Activated CD4-positive, CD25-positive, alpha-beta regulatory T cell treated with anti-CD3 and anti-CD28 coated beads, Interleukin-2, amount 50 U/mL, for 72 hours (primary cell): ENCODE measurements at places on chromosomes 11 and 22.

GRCh38 chr11:111412293-111412692, 33.2 kb upstream of the POU2AF1 start:
- DNase-seq = no peak

DNA sequence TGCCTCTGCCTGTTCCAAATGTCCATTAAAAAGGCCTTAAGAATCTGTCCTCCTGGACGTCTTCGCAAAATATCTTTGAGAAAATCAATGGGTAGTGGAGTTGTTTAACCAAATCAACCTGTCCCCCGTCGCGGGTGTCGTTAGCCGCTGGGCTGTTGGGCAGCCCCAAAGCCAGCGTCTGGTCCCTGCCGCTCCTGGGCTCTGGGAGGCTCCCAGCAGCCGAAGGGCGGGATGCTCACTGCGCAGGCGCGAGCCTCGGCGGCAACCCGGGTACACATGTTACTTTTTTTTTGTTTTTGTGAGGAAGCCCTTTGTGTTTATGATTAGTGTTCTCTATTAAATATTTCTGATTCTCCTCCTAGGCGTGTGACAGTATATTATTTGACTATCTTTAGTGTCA, 12.6 kb downstream of the MMP10 start:
- no peak for DNase-seq

DNA sequence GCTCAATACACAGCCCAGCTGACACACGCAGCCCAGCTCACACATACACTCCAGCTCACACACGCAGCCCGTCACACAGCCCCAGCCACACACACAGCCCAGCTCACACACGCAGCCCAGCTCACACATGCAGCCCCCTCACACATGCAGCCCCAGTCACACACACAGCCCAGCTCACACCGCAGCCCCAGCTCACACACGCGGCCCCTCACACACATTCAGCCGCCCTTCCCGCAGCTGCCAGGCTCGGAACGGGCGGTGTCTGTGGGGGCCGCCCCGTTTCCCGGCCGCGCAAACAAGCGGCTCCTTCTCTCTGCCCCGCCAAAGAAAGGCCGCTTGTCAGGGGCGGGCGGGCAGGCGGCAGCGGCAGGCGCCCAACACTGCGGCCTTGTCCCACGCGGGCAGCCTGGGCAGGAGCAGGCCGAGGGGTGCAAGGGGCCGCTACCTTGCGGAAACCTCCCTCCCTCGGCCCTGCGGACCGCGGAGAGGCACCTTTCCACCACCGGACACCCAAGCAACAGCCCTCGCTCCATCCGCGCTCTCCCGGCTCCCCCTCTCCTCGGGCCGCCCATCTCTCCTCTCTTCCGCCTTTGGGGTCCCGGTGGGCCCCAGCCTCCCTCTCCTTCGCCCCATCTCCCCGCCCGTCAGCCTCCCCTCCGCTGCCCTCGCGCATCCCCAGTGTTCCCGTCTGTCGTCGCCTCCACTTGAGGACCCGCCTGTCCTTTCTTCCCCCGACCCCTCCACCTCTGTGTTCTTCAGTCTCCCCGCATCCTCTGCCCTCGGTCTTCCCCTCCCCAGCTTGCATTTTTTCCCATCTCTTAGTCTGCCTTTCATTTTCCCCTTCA, 2.2 kb downstream of the PHLDB1 start:
- DNase-seq = peak; percentile 44

DNA sequence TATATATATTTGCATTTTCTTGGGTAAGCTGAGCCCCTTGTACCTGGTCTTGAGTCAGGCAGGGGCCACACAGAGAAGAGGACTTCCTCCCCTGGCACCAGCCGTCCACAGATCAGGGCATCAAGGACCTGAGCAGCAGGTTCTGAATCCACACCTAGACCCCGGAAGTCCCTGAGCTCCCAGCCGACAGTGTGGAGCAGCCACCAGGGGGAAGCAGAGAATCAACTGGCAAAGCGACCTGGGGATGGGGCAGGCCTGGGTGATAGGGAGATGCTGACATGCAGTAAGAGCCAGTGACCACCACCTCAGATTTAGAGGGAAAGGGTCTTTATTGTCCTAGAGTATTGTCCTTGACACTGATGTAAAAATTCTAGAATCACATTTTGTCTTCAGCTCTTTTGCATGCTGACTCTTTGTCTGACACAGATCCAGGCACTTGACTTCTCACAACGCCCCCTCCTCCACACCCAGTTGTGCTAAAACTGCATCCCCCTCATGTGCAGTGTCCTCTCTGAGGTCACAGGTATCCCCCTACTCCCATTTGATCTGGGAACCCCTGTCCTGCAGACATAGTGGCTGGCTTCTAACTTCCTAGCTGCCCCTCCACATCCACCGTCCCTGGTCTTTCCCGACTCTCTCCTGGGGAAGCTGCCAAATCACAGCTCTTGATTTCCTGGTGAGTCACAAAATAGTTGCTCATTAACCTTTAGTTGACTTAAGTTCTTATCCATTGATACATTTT, 109.3 kb downstream of the GGTLC2 start:
- peak; percentile 75 for DNase-seq

DNA sequence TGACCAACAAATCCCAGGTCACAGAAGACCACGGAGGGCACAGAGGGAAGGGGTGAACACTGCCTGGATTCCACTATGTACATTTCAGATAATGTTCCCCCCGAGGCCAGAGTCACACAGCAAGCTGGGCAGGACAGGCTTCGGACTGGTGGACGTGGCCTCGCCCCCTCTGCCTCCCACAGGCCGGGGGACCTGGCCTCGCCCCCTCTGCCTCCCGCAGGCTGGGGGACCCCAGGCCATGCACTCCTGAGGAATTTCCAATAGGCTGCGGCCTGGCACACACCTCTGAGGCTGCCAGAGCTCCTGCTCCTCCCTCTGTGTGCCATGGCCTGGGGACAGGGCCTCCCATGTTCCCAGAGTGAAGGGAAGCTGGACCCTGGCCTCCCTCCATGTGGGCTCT, 1352.8 kb downstream of the BRD1 start:
- DNase-seq = no peak

- peak; percentile 53 for DNase-seq
Measured at GRCh38 chr11:64856382-64857227, 12.2 kb upstream of the CDC42BPG start.

DNA sequence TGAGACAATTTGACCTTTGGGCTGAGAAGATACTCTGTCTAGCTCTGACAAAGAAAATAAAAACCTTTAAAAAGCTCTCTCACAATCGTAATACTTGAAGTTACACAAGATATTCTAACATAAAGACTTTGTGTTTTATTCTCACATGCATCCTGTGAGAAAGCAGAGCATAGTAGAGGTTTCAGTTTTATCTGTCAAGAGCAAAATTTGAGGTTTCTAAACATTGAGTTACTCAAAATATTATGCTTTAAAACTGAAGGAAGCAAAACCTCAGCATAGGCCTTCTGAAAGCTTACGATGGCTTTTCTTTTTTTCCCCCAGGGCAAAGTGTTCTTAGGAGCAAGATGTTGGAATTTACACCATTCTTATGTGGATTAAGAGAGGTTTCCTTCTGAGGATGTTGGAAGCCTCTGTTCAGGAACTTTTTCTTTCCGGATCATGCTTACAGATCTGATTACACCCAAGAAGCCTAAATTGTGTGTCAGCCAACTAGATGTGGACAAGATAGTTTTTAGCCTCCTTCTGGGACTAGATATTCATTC, 15.0 kb upstream of the OR51M1 start:
- no peak for DNase-seq

DNA sequence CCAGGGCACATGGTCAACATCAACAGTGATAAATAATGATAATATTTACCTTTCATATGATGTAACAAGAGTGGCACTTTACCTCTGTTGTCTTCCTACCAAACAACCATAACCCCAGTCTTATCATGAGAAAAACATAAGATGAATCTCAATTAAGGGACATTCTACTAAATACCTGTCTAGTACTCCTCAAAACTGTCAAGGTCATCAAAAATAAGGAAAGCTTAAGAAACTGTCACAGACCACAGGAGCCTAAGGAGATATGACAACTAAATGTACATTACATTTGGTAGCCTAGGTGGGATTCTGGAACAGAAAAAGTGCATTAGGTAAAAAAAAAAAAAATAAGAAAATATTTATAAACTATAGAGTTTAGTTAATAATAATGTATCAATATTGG, 118.1 kb downstream of the CCDC34 start:
- DNase-seq = no peak

- no peak for DNase-seq
Measured at GRCh38 chr11:132028380-132029240, 658.2 kb downstream of the NTM start.

- no peak for DNase-seq
Measured at GRCh38 chr22:36660510-36660840, 43.1 kb downstream of the CACNG2 start.

- no peak for DNase-seq
Measured at GRCh38 chr11:109939166-109939810, 153.9 kb upstream of the ZC3H12C start.

DNA sequence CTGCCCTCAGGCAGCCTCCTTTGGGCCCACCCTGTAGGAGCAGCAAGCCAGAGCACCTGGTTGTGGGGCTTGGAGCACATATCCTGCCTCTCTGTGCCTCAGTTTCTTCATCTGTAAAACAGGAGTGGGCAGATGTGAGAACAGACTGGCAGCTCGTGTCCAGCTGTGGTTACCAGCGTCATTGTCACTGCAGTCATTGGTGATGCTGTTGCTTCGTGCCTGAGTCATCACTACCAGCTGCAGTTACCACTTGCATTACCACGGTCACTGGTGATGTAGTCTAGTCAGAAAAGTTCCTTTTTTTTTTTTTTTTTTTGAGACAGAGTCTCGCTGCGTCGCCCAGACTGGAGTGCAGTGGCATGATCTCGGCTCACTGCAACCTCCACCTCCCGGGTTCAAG, 20.4 kb downstream of the RSPH14 start:
- no peak for DNase-seq

DNA sequence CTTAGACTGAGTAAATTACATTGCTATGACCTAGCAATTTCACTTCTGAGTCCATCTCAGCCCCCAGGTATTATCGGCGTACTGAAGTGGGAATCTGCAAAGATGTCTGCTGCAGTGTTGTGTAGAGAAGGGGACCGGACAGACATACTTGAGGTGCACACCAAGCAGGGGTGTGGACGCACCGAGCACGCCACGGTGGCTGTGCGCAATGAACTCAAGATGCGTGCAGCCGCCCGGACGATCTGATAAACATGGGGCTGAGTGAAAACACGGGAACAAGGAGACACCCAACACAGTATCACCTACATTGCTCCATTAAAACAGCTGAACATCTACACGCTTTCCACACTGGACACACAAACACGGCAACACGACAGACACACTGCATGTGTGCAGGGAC, 454.3 kb downstream of the OPCML start:
- DNase-seq = no peak

DNA sequence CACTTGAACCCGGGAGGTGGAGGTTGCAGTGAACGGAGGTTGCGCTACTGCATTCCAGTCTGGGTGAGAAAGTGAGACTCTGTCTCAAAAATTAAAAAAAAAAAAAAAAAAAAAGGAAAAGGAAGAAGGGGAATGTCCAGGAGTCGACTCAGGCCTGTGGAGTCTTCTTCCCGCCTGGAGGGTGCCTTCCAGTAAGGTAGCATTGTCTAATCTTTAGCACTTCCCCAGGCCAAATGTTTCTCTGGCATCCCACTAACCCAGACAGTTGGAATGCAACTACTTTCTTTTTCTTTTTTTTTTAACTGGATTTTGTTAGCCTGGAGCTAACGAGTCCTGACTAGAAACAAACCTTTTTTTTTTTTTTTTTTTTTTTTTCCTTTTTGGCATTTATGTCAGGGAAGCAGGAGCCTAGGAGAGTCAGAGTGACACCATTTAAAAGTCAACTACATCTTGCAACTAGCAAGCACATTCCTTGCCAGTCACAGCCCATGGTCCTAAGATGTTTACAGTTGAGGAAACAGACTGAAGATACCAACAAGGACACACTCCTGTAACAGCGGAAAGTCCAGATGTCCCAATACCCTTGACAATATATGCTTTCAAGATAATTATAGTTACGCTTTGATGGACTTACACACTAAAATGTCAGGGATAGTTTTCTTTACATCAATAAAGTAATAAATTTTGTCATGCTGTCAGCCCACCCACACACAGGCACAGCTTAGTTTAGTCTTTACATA, 10.6 kb downstream of the PLET1 start:
- no peak for DNase-seq

DNA sequence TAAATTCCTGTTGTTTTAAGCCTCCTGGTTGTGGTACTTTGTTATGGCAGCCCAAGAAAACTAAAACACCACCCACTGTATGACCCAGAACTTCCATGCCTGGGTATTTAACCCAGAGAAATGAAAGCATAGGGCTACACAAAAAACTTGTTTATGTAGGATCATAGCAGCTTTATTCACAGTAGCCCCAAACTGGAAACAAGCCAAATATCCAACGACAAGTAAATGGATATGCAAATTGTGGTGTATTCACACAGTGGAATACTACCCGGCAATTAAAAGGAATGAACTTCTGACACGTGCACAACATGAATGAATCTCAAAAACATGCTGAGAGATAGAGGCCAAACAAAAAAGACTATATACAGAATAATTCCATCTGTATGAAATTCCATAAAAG, 62.2 kb upstream of the NAV2 start:
- DNase-seq = no peak

GRCh38 chr22:45648301-45649117, 23.1 kb upstream of the ATXN10 start:
- DNase-seq = no peak

GRCh38 chr11:95919514-95919913, 4.4 kb downstream of the MTMR2 start:
- no peak for DNase-seq

GRCh38 chr11:13876423-13876822, 86.1 kb upstream of the SPON1 start:
- DNase-seq = no peak

DNA sequence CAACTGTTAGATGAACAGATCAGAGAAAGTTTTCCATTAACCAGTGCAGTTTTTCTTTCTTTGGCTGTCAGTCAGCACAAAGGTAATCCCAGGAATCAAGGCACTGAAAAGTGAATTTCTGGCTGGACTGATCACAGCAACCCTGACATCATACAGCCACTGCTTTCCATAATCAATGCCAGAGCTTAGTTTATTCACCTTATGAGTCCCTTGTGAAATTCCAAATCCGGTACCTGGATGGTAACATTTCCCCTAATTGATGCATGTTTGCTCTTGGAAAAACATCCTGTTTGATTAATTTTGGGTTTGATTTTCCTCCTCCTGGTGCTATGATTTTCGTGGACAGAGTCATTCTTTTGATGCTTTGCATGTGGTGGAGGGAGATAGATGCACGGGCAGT, 319.8 kb downstream of the INSC start:
- DNase-seq = no peak

DNA sequence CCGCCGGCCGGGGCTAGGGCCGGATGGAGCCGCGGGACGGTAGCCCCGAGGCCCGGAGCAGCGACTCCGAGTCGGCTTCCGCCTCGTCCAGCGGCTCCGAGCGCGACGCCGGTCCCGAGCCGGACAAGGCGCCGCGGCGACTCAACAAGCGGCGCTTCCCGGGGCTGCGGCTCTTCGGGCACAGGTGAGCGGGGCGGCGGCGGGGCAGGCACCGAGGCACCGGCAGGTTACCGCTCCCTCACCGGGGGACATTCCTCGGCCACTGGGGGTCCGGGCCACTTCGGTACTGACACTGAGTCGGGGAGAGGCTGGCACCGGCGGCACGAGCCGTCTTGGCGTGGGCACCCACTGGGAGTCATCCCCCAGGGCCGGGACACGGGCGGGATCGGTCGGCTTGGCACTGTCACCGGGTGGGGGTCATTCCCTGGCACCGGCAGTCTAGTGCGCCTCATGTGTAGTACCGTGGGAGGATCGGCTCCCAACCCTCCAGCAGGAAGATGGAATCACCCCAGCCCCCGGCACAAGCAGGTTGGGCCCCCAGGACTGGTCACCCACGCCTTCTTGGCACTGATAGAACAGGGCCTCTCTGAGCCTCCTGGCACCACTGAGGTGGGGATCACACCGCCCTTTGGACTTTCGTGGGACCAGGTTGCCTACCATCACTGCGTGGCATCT, 511 bp downstream of the DGKZ start:
- peak; percentile 52 for DNase-seq
